ENCODE measurements at places on chromosomes 3 and 15.

DNA sequence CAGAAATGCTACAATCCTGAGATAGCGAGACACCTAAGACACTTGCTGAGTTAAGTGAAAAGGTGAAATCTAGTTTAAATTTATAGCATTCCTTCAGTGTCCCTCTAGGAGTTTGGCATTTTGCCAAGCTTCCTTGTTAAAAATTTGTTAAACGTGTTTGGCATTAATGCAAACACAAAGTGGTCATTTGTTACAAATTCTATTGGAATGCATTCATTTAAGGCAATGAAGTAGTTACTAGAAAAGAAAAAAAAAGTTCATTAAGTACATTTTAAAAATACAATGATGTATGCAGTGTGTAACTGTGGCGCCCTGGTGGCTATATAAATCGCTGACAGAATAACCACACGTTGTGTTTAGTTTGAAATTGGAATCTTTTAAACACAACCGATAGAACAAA lies 31.3 kb upstream of the WNT5A start:
- no peak for DNase-seq

DNA sequence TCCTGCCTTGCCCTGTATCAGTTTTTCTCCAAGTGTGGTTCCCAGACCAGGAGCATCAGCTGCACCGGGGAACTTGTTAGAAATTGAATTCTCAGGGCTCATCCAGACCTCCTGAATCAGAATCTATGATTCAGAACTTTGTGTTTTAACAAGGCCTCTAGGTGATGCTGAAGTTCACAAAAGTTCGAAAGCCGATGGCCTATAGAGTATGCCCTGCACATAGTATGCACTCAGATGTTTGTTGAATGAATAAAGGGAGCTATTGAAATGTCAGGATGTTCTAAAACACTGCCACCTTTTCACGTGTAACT lies 664 bp upstream of the LARP6 start:
- no peak for DNase-seq

DNA sequence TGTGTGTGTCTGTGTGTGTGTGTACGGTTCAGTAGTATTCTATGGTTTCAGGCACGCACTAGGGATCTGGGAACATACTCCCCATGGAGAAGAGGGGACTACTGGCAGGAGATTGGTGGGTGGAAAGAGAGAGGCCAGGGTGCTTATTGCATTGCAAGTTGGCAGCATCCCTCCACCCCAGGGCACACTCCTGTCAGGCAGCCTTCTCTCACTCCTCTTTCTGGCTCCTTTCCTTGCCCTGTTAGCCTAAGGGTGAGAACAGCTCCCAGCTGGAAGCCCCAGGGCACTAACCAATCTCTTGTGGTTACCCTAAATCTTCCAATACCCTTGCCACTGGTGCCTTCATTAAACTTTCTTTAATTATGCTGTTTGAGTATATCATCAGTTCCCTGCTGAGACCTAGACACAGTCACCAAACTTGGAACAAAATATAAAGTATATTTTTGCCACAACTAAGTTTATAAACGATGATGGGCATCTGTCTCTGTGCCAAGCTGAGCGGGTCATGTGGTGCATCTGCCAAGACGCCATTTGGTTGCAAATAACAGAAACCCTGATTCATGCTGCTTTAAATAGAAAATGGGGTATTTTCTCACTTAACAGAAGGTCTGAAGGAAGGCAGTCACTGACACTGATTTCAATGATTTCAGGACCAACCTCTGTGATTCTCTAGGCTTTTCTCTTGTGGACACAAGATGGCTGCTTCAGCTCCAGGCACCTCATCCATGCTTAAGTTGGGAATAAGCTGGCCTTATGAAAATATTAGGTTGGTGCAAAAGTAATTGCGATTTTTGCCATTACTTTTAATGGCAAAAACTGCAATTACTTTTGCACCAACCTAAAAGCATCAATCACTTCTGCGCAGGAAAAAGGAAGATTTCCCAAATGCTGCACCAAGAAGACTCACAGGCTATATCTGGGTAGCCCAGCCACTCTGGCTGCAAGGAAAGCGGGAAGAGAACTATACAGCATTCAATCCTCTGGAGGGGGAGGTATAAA lies 476.9 kb upstream of the PROK2 start:
- no peak for DNase-seq

- DNase-seq = no peak
Measured at GRCh38 chr15:68560501-68561113, 18.2 kb upstream of the CORO2B start.

GRCh38 chr3:159443266-159443665 lies 545.4 kb upstream of the IL12A start:
- DNase-seq = no peak

Measured in AG09319 (cell line).